ENCODE measurements at places on chromosomes 3 and 15.

- DNase-seq = no peak
These were observed 16.6 kb upstream of the OSBPL11 start for GRCh38 chr3:125611908-125612307.

- no peak for DNase-seq
These were observed 8.4 kb downstream of the ITGB5 start for GRCh38 chr3:124878561-124879336.

- DNase-seq = peak; percentile 78
These were observed 81.8 kb downstream of the WWTR1 start for GRCh38 chr3:149575961-149576564.

GRCh38 chr3:183428447-183429211 lies at the start of gene MCF2L2:
Gene MCF2L2, minus strand, starts transcription at chr3:183428619. Its CDS starts 642 bp downstream, at chr3:183427977.
- DNase-seq = peak; percentile 53

- DNase-seq = no peak
These were observed 23.5 kb downstream of the FGD5 start for GRCh38 chr3:14842277-14842676.

GRCh38 chr3:98750276-98750919 lies 12.7 kb upstream of the ST3GAL6 start:
- DNase-seq = no peak

DNA sequence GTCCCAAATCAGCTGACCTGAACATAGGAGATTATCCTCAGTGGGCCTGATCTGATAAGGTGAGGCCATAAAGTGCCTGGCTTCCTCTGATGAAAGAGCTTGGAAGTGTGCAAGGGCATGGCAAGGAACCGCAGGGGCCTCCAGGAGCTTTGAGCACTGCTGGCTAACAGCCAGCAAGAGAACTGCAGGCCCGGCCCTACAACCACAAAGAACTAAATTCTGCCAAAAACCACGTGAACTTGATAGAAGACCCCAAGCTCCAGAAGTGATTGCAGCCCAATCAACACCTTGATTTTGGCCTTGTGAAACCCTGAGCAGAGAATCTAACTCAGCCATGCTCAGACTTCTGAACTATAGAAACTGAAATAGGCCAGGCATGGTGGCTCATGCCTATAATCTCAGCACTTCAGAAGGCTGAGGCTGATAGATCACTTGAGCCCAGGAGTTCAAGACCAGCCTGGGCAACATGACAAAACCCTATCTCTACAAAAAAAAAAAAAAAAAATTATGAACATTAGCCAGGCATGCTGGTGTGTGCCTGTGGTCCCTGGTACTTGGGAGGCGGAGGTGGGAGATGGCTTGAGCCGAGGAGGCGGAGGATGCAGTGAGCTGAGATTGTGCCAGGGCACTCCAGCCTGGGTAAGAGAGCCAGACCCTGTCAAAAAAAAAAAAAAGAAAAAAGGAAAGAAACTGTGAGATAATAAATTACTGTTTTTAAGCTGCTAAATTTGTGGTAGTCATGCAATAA lies 7.7 kb upstream of the DIS3L start:
- no peak for DNase-seq

GRCh38 chr3:123584988-123585937 lies at the start of gene HACD2:
Gene HACD2, minus strand, starts transcription at chr3:123585053. Its CDS starts 26 bp downstream, at chr3:123585027.
- peak; percentile 98 for DNase-seq

- no peak for DNase-seq
These were observed 204.9 kb upstream of the RASGRP1 start for GRCh38 chr15:38769492-38769891.

DNA sequence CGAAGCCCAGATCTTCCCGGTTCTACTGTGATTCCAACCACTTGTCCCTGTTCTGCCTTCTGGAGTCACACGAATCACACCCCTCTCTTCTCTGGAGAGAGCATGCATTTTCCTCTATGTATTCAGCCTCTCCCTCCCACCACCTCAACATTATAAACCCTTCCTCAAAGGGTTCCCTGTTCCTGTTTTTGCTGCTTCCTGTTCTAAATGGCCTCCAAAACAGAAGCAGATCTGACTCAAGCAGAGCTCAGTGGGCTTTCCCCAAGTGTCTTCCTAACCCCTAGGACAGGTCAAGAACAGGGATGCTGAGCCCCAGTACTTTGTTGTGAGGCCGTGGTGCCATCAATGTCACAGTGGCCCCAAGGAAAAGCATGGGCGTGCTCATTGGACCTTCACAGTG lies 75.7 kb upstream of the ARNT2 start:
- DNase-seq = no peak
